ENCODE measurements at places on chromosomes 2 and 18. TPM values are rescaled to one million over a fixed set of nuclear protein-coding genes. Genes with fewer than 3 reads are reported as not detected.

DHRS9 gene
- total RNA-seq: 17.7 TPM

IMMT gene
- 64.7 TPM for total RNA-seq

TUBA4B gene
- not detected for total RNA-seq

MGAT5 gene
- total RNA-seq: 33.3 TPM

MRPL53 gene
- 33.3 TPM for total RNA-seq

CCDC178 gene
- 4.3 TPM for total RNA-seq

LYPD6 gene
- 2.8 TPM for total RNA-seq

DNA sequence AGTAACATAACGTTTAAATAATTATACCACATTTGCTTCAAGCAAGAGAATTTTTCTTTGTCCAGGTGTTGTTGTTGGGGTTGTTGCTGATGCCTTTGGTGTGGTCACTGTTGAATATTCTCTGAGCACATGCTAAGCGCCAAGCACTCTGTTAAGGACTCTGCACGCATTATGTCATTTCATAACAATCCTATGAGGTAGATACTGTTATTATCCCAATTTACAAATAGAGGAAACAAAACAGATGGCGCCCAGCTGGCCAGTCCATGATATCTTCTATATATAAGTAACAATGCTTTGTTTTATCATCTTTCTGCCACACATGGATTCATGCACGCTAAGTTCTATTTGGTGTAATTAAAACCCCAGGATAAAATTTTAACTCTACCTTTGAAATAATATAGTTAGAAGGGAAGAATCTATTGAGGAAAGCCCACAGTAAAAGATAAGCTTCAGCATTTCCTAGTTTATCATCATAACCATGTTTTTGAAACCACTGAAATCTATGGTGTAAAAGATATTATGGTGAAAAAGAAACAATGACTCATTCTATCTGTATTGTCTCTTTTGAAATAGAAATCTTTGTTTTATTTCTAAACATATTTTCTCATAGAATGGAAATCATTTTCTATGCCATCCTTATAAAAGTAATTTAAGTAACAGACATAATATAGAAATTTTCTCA, 199.7 kb downstream of the PID1 start:
- no peak for DNase-seq

GRCh38 chr2:234633581-234634230, 136.8 kb upstream of the ARL4C start:
- DNase-seq: no peak

- DNase-seq: no peak
Observed at GRCh38 chr18:40874233-40874632, 1080.8 kb upstream of the PIK3C3 start.

GRCh38 chr2:229974266-229974665, 52.0 kb downstream of the FBXO36 start:
- no peak for DNase-seq

DNA sequence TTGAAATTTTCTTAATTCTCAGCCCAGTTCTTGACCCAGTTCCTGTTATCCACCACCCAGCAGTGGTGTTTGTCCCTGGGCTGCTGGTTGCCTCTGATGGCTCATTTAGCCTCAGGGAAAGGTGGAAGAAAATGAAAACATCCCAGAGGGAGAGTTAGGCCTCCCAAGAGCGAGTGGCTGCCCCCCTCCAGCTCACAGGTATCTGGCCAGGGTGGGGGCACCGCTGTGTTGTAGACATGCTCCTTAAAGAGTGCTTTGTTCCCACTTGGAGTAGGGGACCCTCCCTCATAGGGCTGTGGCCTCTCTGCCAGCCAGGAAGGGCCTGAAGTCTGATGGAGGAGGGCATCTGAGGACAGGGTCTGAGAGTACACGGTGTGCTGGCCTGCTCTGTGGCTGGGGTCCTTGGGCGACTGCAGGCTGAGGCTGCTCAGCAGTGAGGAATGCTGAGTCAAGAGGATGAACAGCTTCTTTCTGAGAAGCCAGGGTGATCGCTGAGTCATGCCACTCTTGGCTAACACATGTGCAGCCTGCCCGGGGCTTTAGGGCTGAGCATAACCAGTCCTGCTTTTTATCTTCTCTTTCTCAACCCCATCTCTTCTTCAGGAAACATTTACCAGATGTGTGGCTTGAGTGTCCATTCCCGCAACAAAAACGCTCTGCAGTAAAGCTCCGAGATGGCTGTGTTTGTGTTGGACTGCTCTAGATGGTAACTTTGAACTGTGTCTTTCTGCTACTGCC, 72.3 kb downstream of the IL1R2 start:
- DNase-seq: peak; percentile 79

- DNase-seq: no peak
Observed at GRCh38 chr2:59936048-59936447, 617.4 kb downstream of the BCL11A start.

GRCh38 chr2:5945742-5946141, 253.6 kb downstream of the SOX11 start:
- DNase-seq: no peak

GRCh38 chr18:10860928-10861327, 288.4 kb downstream of the PIEZO2 start:
- DNase-seq: no peak

DNA sequence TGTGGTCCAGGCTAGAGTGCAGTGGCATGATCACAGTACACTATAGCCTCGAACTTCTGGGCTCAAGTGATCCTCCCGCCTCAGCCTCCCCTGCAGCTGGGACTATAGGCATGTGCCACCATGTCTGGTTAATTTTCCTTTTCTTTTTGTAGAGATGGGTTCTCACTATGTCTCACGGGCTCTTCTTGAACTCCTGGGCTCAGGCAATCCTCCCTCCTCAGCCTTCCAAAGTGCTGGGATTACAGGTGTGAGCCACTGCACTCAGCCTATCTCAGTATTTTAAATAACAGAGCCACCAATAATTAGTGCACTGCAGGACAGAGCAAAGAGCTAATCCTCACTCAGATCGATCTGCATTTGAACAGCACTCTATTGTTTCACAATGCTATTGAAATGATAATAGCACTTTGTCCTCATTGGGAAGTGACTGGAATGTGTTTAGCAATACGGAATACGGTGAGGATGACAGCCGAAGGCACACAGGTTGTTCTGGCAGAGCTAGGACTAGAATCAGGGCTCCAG, 335.9 kb downstream of the DLGAP1 start:
- no peak for DNase-seq

DNA sequence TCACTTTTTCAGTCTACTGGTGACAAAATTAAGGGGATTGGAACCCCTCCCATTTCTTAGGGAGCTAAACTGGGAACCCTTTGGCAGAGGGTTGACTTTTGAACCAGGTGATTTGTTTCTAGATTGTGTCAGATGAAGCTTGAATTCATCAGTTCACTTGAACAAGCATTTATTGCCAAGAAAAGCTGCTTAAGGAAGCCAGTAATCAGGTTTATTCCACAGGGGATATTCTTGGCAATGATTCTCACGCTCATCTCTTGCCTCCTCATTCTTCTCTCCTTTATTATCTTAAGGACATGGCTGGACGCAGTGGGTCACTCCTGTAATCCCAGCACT, 101.0 kb downstream of the ALPK2 start:
- DNase-seq: no peak

DNA sequence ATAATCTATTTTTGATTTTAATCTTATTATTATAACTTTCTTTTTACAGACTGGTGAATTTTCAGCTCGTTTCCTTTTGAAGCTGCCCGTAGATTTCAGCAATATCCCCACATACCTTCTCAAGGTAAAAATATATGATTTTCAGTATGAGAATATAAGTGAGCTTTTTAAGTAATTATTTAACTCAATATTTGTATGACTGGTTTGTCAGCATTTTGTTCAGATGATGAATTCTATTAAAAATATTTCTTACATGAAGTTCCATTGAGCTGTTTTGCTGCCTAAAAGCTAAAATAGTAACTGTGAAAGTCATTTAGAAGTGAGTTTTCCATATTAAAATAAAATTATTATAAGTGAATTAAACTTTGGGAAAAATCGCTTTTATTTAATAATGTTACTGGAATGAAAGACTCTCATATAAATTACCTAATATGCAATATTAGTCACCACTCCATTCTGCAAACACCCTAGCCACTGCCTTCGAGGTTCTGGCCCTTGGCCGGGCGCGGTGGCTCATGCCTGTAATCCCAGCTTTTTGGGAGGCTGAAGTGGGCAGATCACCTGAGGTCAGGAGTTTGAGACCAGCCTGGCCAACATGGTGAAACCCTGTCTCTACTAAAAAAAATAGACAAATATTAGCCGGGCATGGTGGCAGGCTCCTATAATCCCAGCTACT, 155.3 kb downstream of the BABAM2 start:
- DNase-seq: no peak

DNA sequence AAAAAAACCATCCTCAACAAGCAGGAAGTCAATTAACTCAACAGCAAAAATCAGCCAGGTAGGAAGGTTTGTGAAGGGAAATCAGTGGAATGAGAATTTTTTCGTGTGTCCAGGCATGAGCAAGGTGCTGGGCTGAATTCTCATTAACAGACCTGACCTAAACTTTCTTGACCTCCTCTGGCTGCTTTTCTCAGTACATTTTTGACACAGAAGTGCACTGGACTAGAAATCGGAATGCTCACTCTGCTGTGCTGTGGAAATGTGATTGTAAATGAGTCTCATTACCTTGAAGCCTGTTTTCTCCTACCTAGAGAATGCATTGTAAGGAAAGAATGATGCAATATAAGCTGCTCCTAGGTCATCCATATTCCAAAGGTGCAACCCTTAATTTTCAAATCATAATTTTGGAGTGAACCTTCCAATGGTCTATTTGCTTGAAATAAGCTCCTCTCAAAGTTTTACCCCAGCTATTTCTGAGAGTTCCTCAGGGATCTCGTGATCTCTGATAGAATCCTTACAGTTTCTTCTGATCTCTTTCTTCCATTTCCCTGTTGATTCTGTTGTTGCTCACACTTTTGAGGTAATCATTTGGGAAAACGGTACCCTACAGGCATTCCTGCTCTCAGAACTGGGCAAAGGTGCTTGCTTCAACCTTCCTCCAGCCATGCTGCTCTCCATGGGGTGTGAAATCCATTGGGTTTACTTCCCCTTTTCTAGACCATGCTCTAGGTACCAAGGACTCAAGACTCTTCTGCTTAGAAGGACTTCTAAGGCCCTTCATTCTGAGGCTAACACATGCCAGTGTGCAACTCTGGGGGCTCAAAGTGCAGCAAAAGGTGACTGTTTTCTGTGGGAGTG, 104.9 kb upstream of the ITPRID2 start:
- no peak for DNase-seq

DNA sequence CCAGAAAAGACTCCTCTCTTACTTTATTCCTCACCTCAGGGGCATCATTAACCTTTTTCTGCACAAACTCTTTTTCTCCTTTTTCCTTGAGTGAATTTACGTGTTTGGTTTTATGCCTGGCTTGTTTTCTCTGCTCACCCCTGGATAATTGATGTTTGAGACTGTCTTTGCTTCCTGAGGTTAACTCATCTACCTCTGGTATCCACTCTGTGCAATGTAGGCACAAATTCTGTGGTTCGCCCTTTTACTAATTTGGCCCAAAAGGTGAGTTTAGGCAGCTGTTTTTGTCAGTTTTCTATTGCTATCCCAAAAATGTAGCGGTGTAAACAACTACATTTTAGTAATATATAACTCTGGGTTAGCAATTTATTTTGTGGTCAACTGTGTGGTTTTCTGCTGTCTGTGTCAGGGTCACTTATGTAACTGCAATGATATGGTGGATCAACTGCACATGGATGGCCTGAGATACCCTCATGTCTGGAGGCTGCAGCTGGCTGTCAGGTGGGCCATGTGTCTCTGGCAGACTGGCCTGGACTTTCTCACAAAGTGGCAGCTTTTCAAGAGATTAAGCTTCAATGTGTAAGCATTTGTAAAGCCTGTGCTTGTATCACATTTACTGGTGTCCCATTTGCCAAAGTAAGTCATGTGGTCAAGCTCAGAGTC, 329.7 kb downstream of the FSIP2 start:
- no peak for DNase-seq

- no peak for DNase-seq
Observed at GRCh38 chr2:37355735-37356134, 11.3 kb downstream of the QPCT start.

DNA sequence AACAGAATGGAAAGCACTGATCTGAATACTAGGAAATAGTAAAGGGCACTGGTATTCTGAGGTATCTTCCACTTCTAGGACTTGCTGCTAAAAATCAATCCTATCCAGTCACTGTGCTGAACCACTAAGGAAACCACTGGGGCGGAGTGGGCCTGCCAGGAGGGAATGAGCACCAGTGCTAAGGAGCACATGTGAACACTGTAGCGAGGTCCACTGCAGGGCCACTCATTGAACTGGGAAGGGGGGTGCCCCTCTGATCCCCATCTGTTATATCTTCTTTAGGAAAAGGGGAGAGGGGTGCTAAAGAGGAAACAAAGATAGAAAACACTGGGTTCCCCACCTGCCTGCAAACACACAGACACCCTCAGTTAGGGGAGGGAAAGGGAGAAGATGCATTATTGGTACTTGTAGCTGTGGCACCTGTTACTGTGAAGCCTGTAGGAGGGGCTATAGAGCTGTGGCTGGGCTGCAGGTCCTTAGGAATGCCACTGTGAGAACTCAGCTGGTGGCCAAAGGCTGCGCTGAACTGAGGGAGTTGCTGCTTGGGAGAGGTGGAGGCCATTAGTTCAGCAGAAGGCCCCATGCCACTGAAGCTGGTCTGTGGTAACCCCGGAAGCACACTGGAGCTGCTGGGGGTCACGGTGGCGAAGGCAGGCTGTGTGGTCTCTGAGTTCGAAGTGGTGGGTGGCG, 81.8 kb downstream of the INO80D start:
- no peak for DNase-seq

- DNase-seq: no peak
Observed at GRCh38 chr2:222688917-222689316, 17.5 kb downstream of the MOGAT1 start.

GRCh38 chr2:42722320-42723190, 41.4 kb downstream of the OXER1 start:
- peak; percentile 26 for DNase-seq

DNA sequence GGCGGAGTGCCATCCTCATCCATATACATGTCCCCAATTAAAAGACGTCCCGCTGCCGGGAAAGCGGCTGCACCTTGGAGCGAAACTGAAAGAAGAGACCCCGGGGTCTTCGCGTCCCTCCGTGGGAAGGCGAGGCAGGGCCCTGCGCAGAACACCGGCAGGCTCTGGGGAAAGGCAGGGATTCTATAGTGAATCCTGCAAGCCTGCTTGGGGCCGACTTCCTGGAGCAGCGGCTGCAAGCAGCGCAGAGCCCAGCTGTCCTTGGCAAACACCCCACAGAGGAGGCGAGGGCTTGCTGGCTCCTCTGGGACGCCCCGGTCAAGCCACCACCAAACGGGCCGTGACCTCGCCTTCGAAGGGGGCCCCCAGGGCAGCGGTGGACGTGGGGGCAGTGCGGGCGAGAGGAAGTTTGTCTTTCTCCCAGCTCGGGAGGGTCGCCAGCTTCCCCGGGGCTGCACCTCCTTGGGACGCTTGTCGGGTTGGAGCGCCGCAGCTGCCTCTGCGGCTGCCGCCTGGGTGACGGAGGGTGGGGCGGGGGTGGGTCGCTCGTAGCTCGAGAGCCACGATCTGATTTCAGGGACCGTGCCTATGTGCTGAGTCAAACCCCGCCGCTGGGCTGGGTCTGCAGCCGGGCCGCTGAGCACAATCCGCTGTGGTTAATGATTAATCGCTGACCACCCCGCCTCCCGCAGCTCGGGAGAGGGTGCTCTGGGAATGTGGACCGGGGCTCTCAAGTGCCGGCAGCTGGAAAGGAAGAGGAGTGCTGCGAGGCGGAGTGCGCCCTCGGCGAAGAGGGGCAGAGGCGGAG, 486 bp upstream of the GPR39 start:
- DNase-seq: peak; percentile 40

GRCh38 chr2:149001496-149001895, 37.0 kb upstream of the LYPD6B start:
- DNase-seq: no peak
